ENCODE measurements at places on chromosomes 7 and 10.

GRCh38 chr10:119896937-119897770, 4.6 kb downstream of the SEC23IP start:
- no peak for DNase-seq

DNA sequence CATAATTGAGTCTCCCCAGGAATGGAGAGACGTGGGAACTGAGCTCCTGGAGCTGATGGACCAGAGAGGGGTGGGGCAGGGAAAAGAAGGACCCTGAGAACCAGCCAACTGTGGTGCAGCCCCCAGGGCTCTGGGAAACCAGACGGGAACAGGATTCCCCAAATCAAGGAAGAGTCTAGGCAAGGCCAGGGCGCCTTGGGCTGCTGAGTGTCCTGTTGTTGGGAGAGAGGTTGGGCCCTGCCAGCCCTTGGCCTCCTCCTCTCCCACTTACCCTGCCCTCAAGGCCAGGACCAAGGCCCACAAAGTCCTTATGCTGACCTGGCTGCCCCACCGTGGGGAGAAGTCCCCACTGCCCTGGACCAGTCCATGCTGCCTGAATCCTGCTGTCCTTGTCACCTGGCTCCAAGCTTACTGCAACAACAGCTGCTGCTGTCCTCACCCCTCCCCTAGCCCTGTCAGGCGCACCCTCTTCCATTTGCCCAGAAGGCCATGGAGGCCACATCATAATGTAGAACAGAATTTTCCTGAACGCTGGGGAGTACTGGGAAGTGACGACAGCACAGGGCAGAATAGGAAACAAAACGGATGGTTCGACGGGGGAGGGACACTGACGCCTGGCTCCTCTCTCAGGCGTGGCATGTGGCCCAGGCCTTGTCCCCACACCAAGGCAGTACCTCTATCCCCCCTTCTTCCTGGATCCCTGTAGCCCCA, 132.9 kb upstream of the ZMIZ1 start:
- DNase-seq, result no peak

- no peak for DNase-seq
These were observed 444.6 kb downstream of the REEP3 start for GRCh38 chr10:63965846-63966245.

GRCh38 chr7:90455163-90456030, 14.0 kb upstream of the PTTG1IP2 start:
- DNase-seq, result no peak

DNA sequence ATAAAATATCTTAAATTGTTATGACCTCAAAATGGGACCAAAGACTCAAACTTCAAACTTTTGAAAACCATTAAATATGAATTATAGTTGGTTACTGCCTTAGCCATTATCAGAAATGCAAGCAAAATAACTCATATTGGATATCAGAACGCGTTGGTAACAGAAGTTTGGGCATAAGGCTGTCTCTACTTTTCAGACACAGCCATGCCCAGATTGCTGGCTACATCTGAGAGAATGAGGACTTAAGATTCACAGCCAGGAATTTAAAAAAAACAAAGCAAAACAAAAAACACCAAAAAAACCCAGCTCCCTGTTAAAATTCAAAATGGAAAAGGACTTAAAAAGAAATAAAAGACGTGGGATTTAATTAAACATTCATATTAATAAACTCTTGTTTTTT, 161.6 kb downstream of the JMJD1C start:
- DNase-seq, result no peak

- DNase-seq, result no peak
These were observed 39.4 kb upstream of the NPFFR1 start for GRCh38 chr10:70323138-70323696.

- DNase-seq, result no peak
These were observed 6.9 kb downstream of the PIK3CG start for GRCh38 chr7:106871793-106872571.
